ENCODE measurements at places on chromosomes 6 and 20.
A peak's percentile ranks its signal among the peaks of the same experiment; 100 is the strongest.

DNA sequence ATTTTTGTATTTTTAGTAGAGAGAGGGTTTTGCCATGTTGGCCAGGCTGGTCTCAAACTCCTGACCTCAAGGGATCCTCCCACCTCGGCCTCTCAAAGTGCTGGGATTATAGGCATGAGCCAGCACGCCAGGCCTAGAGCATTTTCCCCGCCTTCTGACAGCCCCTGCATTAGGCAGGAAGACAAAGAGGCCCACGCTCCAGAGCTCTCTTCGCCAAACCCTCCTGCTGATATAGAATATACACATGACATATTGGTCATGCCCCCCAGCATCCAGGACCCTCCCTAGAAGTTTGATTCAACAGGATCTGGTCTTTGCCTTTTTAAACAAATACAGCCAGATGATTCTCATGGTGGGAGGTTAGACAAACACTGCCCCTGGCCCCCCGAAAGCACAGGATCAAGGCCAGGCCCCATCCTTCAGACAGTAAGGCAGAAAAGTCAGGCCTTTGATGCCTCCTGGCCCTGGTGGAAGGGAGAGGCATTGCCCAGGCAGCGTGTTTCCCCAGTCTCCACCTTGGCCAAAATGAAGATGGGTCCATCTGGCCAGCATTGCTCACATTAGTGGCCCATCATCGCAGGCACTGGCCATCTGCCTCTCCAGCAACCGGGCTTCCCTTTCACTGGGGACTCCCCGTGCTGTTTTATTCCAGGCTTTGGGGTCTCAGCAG lies 4.4 kb downstream of the SULF2 start:
- DNase-seq, result no peak

- DNase-seq, result no peak
Observed at GRCh38 chr6:155143029-155143577, 120.7 kb upstream of the CLDN20 start.

GRCh38 chr20:49132995-49133478 lies 55.1 kb downstream of the STAU1 start:
- DNase-seq, result peak; percentile 79

GRCh38 chr20:40503119-40503518 lies 185.9 kb downstream of the MAFB start:
- DNase-seq, result no peak

GRCh38 chr20:22836877-22837276 lies 198.2 kb upstream of the SSTR4 start:
- DNase-seq, result peak; percentile 33

- no peak for DNase-seq
Observed at GRCh38 chr6:98864497-98864896, 30.1 kb downstream of the POU3F2 start.

- DNase-seq, result peak; percentile 68
Observed at GRCh38 chr6:90940812-90941481, 354.1 kb upstream of the MAP3K7 start.

DNA sequence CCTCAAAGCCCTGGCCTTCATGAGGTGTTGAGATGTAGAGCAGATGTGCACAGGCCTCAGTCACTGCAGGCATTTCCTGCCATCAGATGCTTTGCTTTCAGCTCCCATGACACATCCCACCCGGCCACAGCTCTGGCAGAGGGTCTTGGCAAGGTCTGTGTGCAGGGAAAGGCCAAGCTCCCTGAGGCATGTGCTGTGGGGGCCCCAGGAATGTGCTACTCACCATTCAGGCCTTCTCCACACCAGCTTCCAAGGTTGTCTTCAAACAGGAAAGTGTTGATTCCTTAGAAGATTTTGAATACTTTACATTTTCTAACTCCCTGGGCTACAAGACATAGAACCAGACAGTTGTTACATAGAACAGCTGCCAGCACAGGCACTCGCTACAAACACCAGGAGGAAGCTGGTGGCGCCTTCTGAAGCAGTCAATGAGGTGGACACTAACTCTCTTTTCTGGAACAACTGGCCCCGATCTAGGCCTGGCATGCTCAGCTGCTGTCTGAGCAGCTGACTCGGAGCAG lies 27.8 kb downstream of the CASS4 start:
- no peak for DNase-seq

DNA sequence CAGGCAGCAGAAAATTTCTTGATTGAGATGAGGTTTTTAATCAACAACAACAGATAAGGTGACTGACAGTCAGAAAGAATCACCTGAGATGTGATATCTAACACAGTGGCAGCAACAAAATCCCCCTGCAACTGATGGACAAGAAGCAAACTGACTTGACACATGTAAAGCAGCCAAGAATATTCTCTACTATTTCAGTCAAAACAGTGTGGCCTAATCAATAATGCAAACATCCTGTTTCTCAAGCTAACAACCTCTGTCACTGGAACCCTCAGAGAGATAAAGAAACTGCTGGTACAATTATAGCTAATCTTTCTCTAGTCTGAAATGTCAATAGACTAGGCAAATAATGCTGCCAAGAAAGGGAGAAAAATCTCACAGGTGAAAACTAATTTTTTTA lies 4.6 kb upstream of the CGA start:
- no peak for DNase-seq

DNA sequence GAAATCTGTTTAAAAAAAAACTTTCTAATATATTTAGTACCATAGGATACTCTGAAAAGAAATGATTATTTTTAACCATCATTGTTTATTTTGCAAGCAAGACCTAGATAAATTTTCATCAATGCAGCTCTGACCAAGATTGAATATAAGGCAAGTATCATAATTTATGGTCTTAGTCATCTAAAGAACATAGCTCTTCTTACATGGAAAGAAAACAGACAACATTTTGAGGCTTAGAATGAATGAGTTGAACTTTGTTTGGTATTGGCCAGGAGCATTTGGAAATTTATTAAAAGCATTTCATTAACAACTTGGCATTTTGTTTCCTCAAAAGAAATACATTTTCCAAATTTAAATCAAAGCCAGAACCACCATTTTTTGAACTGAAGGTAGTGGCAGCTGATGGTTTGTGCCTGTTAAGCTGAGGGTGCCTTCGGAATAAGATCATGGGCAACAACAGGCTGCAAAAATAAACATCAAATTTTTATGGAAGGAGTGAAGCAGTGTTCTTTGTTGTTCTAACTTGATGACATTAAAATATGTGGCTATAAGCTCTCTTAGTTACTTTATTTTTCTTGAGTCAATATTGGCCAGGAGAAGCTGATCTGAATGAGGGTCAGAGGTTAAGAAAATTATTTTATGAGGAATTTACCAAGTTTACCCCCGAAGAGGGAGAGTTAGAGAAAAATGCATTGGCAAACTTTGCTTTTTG lies 6.7 kb upstream of the ATXN1 start:
- no peak for DNase-seq

- peak; percentile 65 for DNase-seq
Observed at GRCh38 chr20:53547664-53548239, 45.9 kb downstream of the ZNF217 start.

DNA sequence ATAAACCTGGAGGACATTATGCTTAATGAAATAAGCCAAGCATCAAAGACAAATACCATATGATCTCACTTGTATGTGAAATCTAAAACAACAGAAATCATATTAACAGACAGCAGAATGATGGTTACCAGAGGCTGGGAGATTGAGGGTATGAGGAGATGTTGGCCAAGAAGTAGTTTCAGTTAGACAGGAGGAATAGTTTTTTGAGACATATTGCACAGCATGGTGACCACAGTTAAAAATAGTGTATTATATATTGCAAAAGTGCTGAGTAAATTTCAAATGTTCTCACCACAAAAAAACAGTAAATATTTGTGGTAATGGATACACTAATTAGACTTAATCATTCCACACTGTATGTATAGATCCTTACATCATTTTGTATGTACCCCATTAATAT lies 1.8 kb downstream of the GABRR1 start:
- no peak for DNase-seq

DNA sequence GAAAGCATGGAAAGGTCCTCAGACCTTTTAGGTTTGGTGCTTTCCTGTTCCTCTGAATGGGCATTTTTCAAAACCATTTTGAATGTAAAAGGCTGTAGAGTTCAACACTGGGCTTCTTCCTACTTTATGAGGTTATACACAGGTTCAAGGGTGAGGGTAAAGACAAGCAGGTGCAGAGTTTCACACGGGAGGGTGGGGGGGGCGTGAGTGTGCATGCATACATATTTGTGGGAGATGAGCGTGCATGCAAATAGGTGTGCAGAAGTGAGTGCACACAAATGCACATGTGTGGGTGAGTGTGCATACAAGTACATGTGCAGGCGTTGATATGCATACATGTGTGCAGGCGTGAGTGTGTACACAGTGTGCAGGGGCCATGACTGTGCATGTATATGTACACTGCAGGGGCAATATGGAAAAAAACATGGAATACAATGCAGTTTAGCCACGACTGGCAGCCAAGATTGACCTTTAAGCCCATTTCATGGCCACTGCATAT lies 183.1 kb downstream of the GMPR start:
- DNase-seq, result no peak

DNA sequence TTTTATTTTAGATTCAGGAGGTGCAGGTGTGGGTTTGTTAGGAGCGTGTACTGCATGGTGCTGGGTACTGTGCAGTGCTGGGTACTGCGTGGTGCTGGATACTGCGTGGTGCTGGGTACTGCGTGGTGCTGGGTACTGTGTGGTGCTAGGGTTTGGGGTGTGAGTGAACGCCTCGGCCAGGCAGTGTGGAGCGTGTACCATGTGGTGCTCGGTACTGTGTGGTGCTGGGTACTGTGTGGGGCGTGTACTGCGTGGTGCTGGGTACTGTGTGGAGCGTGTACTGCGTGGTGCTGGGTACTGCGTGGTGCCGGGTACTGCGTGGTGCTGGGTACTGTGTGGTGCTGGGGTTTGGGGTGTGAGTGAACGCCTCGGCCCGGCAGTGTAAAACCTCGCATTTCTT lies 62.9 kb downstream of the WDR27 start:
- DNase-seq, result no peak

GRCh38 chr6:107843400-107843799 lies 19.3 kb upstream of the SCML4 start:
- no peak for DNase-seq

DNA sequence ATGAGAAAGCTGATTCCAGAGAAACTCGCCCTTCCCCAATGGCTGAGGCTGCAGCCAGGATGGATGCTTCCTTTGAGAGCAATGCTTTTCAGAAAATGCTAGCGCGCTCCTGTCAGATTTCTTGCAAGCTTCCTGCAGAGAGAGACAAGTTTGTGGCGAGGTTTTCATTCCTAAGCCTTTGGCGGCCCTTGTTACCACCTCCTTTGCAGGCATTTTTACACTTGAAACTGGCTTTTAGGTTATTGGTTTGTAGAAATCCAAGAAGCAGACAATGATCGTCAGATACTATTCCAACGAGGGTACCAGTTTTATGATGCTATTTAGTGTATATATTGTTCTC lies 1.1 kb downstream of the FNDC1 start:
- DNase-seq, result no peak

DNA sequence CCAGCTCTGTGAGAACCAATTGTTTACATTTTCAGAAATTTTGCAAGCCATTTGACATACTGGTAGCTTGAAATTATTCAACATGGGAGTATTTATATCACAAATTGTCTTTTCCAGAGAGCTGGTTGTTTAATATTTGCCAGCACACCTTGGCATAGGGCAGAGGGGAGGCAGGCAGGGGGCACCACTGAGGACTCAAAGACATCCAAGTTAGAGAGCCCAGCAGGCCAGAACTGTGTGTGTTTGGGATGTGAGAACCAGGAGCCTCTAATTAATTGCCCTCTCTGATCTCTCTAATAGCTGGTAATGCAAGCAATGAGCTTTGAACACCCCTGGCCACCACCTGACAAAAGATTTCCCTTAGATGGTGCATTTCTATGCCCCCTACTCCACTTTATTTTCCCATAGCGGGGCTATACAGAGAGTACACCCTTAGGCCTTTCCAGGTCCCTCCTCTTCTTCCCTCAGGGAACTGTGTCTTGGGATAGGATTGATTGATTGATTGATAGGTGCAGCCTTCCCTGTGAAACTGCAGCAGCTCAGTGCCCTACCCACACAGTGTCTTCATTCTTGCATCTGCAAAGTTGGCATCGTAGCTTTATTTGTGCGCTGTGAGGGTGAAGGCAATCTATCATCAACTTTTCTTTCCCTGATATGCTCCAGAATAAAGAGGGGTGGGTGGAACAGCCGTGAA lies 29.2 kb downstream of the MOCS1 start:
- DNase-seq, result no peak

- no peak for DNase-seq
Observed at GRCh38 chr6:149201068-149201655, 116.3 kb upstream of the TAB2 start.

GRCh38 chr6:106927531-106928398 lies 46.8 kb downstream of the CD24 start:
- DNase-seq, result peak; percentile 71

DNA sequence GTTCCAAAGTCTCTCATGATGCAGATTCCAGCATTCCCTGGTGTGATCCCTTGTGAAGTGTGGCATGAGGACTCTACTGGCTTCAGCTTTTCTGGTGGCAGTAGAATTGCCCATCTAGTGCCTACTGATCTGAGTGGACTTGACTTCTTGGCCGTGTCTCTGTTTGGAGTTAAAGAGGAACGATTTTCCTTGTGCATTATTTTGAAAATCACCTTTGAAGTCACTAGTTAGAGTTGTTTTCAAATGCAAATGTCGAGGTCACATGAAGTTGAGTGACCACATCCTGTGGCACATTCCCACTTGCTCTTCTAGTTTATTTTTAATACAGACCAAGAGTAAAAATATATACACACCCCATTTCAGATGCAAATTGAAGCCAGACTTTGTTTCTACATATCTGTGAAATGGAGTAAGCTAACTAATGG lies 270.7 kb upstream of the TAB2 start:
- no peak for DNase-seq

DNA sequence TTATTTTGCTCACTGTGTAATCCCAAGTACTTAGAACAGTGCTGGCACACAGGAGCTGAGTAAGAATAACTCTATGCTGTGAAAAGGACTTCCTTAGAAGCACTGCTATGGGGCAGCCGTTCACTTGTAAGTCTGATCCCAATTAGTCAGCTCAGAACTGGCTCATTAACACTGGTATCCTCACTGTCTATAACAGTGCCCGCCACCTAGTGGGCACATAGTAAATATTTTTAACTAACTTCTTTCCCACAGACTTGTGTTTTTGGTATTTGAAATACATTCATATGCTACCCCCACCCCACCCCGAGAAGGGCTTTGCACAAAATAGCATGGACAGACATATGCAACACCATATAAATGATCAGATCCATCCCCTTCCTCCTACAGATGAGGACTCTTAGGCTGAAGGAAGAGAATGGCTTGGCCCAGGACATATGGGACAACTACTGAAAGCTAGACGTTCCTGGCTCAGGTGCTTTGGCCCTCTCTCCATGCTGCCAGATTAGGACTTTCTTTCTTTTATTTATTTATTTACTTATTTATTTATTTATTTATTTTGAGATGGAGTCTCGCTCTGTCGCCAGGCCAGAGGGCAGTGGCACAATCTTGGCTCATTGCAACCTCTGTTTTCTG lies 47.1 kb downstream of the DST start:
- peak; percentile 64 for DNase-seq

GRCh38 chr6:67047996-67048395 lies 1341.0 kb upstream of the EYS start:
- DNase-seq, result no peak

- no peak for DNase-seq
Observed at GRCh38 chr20:20167698-20168097, 115.4 kb downstream of the CFAP61 start.

All from MCF 10A (cell line).